NCI-H748 treated with DMSO at 0.1 percent for 48 hours (cell line): ENCODE measurements at places on chromosomes 7 and 10.

- no peak for DNase-seq
These were observed 16.4 kb upstream of the C10orf120 start for GRCh38 chr10:122716025-122716424.

GRCh38 chr7:101882005-101882421, 64.6 kb downstream of the CUX1 start:
- no peak for DNase-seq

GRCh38 chr10:80509403-80510161, 28.1 kb upstream of the SH2D4B start:
- DNase-seq, result no peak

GRCh38 chr10:92538231-92538958, 35.5 kb downstream of the IDE start:
- DNase-seq, result no peak

GRCh38 chr10:7479861-7480598, 69.2 kb upstream of the SFMBT2 start:
- no peak for DNase-seq

DNA sequence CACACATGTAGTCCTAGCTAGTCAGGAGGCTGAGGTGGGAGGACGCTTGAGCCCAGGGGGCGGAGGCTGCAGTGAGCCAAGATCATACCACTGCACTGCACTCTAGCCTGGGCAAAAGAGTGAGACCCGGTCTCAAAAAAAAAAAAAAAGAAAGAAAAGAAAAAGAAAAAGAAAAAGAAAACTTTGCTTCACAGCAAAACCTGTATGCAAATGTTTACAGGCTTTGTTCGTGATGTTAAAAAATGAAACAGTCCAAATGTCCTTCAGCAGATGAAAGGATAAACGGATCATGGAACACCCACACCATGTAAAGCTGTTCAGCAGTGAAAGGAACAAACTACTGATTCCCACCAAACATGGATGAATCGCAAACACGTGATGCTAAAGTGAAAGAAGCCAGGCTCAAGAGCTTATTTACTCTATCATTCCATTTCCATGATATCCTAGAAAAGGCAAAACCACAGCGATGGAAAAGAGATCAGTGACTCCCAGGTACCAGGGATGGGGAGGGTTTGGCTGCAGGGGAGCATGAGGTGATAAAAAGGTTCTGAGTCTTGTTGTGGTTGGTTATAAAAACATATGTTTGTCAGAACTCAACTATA, 15.1 kb downstream of the LRRC20 start:
- no peak for DNase-seq

DNA sequence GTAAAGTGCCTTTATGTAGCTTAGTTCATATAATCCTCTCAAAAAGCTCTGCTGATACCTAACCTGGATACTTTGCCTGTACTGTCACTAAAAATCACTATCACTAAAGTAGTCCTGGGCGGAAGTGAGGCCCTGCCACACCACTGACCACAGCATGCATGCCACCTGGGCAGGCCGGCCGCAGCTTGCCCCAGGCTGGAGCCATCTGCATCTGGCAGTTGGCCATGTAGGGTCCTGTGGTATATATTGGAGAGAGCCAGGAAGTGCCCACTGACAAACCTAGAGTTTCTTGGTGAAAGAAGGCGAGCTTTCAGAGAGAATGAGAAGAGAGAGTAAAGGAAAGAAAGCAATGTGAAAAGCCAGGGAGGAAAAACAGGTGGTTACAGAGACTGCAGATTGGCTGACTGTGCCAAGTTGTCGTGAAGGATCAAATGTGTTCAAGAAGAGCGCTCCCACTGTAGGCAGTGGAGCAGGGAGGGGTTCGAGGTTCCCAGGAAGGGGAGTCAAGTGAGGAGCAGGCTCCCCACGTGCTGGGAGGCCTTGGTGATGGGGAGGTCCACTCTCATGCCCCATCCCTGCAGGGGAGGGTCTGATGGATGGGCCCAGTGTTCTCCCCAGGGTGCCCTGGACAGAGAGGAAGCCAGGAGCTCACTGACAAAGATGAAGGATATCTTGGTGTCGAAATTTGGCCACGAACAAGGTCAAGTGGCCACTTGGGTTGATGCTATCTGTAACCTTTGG, 13.6 kb downstream of the LOXL4 start:
- no peak for DNase-seq

DNA sequence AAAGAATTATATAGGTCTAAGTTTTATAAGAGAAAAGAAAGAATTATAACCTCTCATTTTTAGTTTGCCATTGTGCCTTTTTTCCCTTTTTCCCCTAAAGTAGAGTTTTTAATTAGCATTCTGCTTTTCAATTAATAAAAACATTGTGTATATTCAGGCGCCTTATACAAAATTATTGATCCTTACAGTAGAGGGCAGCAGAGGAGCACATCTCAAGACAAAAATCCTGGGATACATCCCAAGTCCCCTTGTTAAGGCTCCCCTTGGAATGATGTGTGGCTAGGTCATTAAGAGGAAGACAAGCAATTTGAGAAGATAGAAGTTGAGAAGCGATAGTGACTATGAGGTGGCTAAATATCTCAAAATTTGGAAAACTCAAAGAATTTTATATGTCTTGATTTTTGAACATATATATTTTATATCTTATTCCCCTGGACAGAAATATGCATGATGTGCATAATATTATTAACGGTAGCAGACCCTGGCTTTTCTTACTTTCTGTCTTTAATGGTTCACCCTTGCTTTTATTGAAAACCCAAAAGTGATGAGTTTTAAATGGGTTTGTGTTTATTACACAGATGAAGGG, 19.1 kb upstream of the TPK1 start:
- peak; percentile 51 for DNase-seq
